ENCODE measurements at places on chromosomes 3 and 15.

- DNase-seq, result no peak
These were observed 274.1 kb downstream of the MECOM start for GRCh38 chr3:169389211-169389924.

DNA sequence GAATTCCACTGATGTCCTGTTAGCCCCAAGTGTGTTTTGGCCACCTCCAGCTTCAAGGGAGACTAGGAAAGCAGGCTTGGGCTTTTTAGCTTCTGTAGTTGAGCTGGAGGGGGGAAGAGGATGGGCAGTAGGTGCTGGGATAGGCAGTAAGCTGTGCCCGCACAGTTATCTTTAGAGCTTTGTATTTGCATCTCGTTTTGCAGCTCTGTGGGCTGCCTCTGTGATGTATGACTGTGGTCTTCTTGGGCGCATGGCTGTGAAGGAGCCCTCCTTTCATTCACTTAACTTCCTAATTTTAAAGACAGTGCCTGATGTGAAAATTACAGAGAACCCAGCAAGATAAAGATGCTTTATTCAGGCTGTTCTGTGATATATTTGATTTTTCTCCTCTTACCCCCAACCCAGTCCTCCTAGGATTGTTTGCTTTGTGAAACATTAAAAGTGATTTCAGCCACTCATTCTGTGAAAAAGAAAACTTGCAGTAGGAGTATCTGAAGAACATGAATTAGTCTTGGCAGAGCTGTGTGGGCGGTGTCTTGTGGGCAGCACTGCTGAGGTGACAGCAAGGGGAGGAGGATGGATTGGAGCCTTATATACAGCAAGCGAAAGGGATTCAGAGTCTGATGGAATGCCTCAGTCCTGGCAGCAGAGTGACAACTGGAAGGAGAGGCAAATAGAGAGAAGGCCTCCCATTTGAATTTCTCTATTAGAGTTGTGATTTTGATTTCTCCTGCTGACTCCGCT, 74.3 kb downstream of the LARS2 start:
- no peak for DNase-seq

DNA sequence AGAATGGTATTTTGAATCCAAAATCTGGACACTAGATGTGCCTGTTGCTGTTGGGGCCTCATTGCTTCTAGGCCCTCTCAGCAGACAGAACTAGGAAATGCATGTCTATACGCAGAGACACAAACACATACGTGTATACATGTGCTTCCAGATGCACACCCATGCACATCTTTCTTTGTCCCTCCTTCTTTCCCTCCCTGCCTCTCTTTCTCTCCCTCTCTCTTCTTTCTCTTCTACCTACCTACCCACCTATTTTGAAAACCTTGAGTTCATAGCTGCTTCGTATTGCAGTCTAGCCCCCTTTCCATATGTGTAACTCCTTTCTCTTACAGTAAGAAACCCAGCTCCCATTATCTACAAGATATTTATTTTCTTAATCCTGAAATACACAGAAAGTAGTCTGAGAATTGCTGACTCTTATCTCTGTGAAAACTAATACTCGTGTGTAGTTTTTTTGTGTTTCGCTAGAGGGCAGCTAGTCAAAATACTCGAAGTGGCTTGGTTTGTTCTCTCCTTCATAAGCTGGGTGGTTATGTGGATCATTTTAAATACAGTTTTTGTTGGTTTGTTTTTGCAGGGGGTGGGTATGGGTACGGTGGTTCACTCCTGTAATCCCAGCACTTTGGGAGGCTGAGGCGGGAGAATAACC, 18.5 kb downstream of the RPL32 start:
- DNase-seq, result no peak

- DNase-seq, result no peak
These were observed 115.1 kb downstream of the LIPC start for GRCh38 chr15:58546635-58547627.

DNA sequence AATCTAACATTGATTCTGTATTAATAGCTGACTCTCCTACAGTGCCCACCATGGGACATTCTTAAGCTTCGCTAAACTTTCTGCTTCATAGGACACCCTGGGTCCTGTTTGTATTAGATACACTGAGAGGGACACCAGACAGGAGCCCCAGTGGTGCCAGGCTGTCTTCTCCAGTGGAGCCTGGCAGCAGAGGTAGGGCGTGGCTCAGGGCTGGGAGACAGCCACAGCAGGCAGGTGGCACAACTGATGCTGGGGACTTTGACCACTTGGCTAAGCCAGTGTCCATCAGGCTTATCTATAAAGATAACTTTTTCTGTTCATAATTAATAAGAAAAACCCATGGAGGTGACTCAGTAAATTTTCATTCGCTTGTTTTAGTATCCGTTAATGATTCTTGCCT, 21.8 kb downstream of the NIPA1 start:
- DNase-seq, result no peak

- DNase-seq, result no peak
These were observed 27.1 kb downstream of the GOLGB1 start for GRCh38 chr3:121722411-121722810.

GRCh38 chr3:177589911-177590381, 392.7 kb upstream of the TBL1XR1 start:
- DNase-seq, result no peak

DNA sequence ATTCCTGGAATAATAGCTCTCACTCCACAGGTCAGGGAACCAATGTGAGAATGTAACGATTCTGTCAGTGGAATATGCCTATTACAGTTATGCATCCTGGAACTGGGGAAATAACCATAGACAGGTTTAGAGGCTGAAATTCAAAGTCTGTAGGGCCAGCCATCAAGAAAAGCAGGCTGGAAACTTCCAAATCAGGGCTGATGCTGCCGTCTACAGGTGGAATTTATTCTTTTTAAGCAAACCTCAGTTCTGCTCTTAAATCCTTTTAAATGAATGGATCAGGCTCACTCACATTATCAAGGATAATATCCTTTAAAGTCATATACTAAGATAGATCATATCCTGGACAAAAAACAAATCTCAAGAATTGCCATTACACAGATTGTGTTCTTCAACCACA, 699.8 kb downstream of the NR2F2 start:
- no peak for DNase-seq

DNA sequence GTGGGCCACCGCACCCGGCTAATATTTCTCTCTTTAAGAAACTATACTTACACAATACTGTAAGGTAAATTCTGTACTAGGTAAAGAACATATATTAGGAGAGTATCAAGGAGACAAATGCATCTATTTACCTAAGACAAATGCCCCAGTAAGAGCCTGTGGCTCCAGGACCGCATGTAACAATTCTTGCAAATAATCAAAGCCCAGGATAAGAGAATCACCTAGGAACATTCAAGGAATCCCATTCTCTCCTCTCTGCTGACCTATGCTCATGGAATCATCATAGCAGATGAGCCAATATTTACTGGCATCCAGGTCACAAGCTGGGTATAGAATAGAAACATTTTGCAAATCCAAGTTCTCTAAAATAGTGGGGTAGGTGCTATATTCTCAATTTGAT, 347.7 kb downstream of the FOXP1 start:
- DNase-seq, result no peak

DNA sequence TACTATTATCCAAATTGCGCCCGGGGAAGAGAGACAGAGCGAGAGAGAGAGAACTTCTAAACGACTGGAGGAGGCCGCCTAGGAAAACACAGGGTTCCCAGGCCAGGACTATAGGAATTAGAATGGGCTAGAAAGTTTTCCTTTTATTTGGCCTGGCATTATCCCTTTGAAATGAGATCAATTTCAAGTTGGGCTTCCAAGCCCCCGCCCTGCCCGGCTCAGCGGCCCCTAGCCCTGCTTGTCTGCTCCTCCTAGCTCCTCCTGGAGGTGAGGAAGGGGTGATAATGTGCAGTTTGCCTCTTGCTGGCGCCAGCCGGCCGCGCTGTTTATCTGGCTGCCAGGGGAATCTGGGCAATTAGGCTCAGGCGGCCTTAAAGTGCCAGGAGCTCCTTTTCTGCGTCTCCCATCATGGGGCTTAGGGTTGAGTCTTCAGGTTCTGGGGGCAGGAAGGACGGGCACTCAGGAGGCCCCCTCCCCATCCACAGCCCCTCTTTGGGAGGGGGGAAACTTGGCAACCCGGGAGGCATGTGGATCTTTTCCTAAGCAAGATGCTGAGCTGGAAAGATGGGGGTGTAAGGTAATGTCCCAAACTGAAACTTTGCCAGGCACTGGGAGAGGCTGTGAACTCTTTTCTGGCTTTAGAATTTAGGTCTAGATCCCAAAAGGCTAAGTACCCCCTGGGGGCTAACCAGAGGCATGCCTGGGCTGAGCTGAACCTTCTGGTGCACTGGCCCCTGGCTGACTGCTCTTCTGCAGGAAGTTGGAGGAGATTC, 5.5 kb downstream of the SMAD6 start:
- DNase-seq, result no peak

DNA sequence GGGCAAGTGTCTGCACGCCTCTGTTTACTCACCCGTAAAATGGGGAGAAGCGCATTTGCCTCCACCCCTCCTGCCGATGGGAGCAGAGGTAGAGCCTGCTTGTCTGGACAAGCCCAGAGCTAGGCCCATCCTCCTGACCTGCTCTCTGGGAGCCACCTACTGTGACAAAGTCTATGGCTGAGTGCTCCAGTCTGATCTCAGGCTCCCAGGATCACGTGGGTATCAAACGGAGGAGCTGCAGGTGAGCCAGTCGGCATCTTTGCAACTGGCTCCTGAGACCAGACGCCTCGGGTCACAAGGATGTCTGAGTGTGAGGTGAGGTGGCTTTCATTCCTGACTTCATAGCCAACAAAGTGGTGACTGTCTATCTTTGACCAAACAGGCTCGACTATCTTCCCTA, 2.1 kb upstream of the ALDH1A3 start:
- no peak for DNase-seq

- DNase-seq, result no peak
These were observed 40.4 kb upstream of the TUBGCP5 start for GRCh38 chr15:23079766-23080165.

- peak; percentile 19 for DNase-seq
These were observed 523 bp downstream of the HDAC11 start for GRCh38 chr3:13480340-13481318.

DNA sequence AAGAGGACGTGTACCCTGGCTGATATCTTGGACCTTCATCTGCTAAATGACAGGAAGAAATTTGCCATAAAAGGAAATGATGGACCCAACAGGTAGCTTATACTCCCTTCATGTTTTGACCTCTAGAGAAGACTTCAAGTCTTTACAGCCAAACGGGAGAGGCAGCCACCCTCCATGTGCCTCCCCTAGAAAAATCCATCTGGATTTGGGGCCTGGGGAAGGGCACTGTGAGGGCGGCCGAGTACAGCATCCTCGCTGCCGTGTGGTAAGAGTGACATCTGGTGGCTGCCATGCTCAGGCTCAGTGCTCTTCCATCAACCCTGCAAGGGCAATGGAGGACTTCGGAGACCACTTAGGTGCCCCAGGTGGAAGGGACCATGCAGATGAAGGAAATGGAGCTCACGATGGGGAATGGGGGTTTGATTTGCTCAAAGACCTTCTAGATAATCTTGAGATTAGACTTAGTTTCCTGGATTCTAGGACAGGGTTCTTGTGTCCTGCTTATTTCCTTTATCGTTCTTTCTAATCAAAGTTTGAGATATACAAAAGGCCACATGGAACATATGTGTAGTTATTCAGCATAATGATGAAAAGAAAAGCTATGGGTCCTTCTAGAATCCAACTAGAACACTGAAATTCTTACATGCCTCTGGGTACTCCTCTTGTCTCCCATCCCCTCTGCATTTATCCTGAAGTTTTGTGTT, 44.4 kb downstream of the AQP9 start:
- DNase-seq, result no peak

DNA sequence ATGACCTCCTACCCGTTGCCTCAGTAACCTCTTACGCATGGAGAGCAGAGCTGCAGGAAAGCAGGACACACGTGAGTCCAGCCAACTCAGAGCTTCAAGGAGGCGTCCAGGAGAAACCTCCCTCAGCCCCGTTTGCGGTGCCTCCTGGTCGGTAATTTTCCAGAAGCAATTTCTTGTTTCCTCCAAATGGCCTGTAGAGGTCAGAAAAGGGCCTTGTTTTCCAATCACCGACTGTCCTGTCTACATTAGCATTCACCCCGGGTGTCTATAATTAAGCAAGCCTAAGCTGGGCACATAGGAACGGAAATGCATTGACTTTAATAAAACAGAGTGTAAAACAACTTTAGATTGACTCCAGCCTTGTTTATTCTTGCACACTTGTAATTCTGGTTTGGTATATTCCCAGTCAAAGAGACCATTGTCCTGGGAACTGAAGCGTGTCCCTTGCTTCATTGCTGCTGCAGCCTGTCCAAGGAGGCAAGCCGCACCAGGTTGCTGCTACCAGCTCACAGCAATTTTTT, 836.2 kb downstream of the AGBL1 start:
- peak; percentile 13 for DNase-seq

DNA sequence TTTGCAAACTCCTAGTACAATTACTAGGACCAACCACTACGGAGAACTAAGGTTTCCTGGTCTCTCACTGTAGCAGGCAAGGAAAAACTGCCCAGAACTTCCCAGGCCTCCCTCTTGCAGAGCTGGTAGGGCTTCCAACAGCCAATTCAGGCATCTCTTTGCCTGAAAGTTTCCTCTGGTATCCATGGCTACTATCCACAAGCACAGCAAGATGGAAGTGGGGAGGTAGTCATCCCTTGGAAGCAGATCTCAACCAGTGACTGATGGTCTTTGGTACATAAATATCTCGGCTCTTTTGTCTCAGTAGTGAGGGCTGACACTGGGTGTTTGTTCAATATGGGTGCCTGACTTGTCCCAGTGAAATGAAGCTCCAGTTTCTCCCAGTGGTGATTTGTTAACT, 201.3 kb upstream of the MRPL3 start:
- no peak for DNase-seq

DNA sequence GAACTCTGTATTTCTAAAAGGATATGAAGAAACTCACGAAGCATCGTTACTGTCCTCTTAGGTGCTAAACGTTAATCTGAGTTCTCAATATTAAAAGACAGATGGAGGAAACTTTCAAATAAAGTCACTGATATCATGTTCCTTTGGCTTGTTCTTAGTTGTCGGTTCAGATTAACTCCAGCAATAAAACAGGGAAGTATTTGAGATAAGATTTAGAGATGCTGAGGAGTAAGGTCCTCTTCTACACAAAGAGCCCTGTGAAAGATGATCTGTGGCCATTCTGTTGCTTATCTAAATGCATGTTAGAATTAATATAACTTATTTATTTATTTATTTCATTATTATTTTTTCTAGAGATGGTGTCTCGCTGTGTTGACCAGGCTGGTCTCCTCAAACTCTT, 19.2 kb downstream of the AKAP13 start:
- DNase-seq, result no peak

GRCh38 chr3:30078736-30079135, 527.7 kb upstream of the TGFBR2 start:
- no peak for DNase-seq

DNA sequence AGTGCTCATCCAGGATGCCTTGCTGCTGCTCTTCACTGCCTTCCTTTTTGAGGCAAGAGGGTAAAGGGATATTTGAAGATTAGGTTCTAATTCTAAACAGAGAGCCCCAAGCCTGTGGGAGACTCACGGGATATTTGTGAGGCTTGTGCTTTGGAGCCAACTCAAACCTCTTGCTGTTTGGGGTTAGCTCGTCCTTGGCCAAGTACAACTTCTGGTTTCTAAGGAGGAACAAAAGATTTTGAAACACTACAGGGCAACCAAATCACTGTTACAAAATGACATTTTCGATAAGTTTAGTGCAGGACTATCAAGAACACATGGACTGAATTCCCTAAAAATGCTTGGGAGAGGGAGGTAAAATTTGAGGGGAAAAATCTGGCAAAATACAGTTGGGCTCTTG, 190.2 kb downstream of the RORA start:
- no peak for DNase-seq

Data from CD4-positive, alpha-beta T cell (primary cell).